Germinal center (tissue), 1 donor: ENCODE measurements at places on chromosomes 3 and 15.
A peak's percentile ranks its signal among the peaks of the same experiment; 100 is the strongest.

DNA sequence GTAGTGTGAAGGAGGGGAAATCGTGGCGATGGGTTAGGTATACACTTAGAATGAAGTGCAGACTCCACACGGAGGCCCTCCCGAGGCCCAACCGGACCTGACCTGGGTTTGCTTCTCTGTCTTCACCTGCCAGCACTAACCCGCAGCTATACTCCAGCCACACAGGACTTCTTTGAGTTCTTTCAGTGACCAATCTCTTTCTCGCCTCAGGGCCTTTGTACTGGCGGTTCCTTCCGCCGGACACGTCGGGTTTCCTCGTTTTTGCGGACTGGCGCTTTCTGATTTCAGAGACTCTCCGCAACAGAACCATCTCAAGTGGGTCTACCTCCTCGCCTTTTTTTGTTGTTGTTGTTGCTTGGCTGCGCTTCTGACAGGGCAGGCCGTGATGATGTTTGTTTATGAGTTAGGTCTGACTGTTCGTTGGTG, at the start of gene NEIL1:
Gene NEIL1, plus strand, starts transcription at position 244 of the 426 bp plus-strand sequence. CDS start 1,867 bp downstream, outside the sequence.
- no peak for DNase-seq

DNA sequence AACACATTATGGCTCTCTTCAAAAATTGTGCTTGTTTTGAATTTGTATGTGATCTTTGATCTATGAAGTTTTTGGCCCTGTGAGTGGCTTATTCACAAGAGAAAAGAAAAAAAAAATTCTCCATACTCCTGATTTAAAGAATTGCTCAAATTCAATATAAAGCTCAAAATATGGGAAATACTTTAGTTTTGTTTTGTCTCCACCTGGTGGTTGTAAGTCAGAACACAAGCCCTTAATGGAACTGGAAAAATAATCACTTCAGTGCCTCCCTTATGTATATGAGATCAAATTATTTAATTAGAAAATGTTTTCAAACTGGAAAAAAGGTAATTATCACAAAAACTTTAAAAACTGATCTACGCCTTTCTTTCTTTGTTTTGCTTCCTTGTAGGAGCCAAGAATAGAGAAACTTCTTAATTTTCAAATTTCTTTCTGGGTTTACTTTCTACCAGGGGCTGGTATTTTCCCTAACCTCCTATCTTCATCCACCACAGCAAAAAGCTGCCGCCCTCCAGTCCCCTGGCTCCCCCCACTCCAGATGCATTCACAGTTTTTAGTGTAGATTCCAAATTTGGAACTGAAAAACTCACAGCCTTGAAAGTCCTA, 50.6 kb downstream of the SERP1 start:
- peak; percentile 46 for DNase-seq

DNA sequence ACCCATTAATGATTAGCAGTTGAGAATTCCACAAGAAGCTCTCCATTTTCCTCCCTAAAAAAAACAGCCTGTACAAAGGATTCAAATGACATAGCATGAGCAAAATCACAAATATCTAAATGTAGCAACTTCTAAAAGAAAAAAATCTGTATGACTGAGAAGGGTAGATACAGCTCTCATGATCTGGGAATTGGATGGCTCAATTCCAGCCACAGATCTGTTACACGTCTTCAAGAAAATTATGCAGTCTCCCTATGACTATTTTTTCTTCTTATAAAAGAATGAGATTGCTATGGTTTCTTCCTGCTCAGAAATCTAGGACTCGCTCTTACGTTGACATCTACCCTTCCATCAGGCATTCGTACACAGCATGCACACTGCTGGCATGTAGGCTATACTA, 71.5 kb downstream of the PLCH1 start:
- no peak for DNase-seq

DNA sequence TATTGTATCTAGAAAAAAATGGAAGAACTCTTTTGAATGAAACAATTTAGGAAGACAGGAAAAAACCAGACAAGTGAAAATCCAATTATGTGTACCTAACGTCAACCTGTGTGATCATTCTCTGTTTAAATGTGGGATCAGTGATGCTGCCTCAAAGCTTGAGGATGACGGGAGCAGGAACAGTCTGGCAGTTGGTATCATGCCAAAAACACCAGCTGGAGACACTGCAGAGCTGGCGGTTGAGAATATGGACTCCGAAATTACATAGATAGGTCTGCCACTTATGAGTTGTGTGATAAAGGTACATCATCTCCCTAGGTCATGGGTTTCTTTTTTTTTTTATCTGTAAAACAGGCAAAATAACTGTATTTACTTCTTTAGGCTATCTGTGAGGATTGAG, 480.5 kb downstream of the CNTN4 start:
- DNase-seq = no peak

DNA sequence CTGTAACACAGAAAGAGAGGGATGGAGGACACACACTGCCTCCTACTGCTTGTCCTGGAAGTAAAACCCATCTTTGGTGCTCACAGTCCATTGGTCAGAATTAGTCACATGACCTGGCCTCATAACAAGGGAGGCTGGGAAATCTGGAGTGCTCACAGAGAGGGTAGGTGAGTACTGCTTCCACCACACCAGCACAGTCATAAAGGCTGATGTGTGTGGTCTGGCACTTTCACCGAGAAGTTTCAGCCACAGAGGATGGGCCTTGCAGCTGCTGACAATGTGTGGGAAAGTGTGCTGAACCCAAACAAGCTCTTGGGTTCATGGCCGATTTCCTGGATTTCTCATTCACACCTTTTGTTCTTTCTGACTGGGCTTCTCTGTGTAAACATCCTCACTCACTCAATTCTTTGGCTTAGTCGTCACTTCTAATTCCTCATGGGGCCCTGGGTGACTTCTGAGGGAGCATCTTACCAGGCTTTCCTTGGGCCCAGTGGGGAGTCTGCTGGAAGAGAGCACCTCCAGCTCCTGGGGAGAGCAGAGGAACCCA, 100.7 kb downstream of the ASB7 start:
- no peak for DNase-seq

GRCh38 chr3:152176241-152176640, 92.5 kb upstream of the MBNL1 start:
- DNase-seq = no peak
